ENCODE measurements at places on chromosomes 3 and 15.

DNA sequence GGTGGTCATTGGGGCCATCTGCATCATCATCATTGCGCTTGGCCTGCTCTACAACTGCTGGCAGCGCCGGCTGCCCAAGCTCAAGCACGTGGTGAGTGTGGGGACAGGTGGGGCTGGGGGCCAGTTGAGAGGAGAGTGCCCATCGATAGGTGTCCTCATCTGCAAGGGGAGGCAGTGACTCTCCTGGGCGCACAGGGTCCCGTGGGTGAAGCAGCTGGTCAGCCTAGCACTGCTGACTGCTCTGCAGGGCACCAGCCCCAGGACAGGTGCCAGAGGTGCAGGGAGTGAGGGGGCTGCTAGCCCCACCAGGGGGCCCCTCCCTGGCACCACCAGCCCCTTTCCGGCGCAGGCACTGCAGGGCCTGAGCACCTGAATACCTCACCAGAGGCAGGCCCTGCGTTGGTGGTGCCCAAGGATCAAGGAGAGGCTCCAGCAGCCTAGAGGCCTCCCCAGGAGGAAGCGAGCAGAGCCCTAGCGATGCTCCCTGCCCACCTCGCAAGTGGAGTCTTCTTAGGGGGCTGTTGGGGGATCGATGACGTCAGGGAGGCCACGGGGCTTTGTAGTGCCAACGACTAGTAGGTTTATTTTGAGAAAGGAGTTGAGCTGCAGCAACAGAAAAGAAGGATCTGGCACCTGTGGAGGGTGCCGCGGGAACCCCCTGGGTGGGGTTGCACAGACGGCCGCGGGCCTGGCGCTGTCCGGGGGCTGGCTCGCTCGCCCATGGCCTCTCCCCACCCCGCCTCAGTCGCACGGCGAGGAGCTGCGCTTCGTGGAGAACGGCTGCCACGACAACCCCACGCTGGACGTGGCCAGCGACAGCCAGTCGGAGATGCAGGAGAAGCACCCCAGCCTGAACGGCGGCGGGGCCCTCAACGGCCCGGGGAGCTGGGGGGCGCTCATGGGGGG is 976 bp upstream of the ABTB1 start:
- DNase-seq: peak; percentile 82

DNA sequence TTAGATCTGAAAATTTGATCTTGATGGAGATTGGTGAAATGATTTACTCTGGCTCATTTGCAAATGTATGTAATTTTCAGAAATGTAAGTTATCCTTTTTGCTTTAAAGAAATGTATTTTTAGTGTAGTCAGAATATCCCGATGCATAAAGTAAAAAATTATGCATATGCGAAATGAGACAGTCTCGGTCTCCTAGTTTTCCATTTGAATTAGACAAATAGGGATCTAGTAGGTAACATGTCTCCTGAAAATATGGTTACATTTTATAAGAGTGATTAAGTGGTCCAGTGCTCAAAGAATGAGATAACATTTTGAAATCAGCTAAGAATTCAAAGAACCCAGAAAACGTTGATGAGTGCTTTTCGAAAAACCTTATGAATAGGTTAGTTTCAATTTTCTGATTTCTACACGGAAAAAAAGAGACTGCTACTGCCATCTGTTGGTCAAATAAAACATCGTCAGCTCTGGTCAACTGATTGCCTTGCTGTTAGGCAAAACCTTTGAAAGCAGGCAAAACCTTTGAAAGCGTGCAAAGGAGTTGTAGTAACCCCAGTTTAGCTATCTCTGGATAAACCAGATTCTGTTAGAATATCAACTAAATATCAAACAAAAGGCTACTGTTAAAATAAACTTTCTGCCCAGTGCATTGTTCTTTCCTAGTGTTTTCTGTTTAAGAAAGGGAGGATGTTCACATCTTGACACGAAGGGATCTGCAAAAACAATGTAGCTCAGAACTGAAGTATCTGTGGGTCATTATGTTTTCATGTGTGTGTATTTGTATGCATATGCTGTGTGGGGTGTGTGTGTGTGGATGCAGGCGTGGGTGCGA is 59.3 kb upstream of the CHMP2B start:
- DNase-seq: no peak

- peak; percentile 49 for DNase-seq
Observed at GRCh38 chr3:53705774-53706173, 140.4 kb downstream of the CHDH start.

DNA sequence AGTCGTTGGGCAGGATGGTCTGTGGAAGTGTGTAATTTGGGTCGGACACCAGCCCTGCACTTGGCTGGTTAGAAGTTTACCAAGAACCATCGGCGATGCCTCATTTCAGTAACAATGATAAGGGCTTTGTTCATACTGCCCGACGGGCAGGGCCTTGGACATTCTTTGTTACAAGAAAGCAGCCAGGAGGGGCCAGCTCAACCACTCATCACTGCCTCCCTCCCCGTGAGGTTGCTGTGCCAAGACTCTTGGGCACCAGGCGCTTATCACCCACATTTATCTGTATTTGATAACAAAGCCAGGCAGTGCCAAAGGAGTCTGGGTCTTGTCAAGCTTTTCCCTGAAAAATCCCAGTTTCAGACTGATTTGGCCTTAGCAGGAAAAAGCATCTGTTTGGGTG is 235.0 kb downstream of the ADAMTS17 start:
- no peak for DNase-seq

DNA sequence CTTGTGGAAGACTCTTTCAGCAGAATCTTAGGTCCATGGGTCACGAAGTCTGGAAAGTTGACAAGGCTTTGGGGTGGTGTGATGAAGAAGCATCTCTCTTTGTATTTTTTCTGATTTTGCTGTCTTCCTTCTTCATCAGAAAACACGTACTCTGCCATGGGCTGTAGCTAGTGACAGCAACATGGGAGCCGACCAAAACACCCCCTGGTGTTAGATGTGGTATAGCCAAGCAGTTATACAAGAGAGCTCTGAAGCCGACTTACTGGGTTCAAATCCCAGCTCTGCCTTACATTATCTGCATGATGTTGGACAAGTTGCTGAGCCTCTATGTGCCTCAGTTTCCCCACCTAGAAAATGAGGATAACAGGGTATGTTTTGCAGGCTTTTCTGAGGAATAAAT is 32.9 kb upstream of the LYZL4 start:
- DNase-seq: no peak
